ENCODE measurements at places on chromosomes 2 and 18.

DNA sequence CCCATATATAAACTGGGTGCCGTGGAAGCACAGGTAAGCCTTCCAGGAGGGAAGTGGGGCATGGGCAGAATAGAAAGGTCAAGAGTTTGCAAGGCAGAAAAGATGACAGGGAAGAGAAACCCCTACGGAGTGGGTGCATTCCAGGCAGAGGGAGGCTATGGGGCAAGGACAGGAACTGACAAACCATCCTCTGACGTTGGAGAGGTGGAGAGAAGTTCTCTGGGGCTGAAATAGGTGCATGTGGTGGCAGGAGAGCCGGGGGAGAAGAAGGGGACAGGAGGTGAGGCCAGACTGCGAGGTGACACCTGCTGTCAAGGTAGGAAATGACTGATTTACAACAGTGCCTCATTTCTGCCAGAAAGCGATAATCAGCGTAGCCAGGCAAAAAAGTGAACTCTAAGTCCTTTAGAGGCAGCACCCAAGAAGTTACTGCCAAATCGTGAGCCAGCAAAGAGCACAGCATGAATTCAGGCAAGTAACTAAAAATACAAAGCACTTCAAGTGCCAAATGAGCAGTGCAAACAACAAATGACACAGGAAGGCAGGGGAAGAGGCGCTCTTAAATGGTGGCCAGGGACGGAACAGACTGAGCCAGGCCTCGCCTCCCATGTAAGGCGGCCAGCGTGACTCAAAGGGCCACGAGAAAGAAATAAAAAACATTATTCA is 113.3 kb upstream of the ACVR1C start:
- no peak for DNase-seq

DNA sequence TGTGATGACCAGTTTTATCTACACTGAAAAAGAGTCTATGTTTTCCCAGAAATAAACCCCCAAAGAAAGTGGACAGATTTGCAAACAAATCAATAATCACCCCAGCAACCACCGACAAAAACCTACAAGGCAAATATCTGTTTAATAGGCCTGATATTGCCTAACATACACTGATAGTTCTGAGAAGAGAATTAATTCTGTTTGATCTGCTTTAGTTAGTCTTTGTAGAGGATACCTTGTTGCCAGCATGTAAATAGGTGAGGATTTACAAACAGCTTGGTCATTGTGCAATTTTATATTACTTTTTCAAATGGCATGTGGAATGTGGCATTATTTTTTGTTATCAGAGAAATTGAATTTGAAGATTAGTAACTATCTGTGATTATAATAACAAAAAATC is 86.5 kb downstream of the DCC start:
- no peak for DNase-seq

- no peak for DNase-seq
Measured at GRCh38 chr2:232604535-232604934, 28.9 kb upstream of the EFHD1 start.

- no peak for DNase-seq
Measured at GRCh38 chr2:23585273-23586170, 200.5 kb downstream of the KLHL29 start.

DNA sequence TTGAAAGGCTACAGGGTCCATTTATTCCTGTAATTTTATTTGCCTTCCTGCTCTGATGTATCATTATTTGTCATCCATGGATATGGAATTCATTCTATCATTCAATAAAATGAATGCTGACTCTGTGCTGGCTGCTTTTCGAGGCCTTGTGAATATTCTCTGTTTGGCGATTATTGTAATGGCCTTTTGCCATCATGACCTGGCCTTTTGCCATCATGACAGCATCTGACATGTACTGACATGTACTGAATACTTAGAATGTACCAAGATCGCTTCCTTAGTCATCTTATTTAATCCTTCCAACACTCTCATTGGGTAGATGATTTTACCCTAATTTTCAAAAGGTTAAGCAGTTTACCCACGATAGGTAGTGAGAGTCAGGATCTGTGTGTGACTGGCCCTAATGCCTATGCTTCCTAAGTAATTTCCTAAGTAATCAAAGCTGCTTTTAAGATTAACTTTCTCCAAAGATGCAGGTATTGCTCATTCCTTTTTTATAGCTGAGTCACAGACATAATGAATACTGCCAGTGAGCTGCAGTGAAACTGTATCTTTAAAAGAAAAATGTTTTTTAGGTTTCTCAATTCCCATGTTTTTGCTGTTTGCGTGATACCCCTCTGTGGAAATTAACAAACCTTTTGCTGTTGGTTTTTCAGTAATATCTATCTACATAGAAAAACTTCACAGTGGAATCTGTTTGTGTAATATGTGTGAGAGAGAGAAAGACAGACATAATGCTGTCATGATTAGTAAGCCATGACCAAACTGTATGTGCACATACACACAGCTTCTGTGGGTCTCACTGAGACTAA is 127.8 kb downstream of the CERS6 start:
- DNase-seq = no peak

- DNase-seq = no peak
Measured at GRCh38 chr18:7370375-7370774, 139.5 kb downstream of the LRRC30 start.
